ENCODE measurements at places on chromosomes 4 and X. TPM values are rescaled to one million over a fixed set of nuclear protein-coding genes. Genes with fewer than 3 reads are reported as not detected.

The ZNF275 gene
- total RNA-seq: 8.8 TPM

The ADH1A gene
- total RNA-seq: not detected

The PIN4 gene
- 13.3 TPM for total RNA-seq

The PAGE4 gene
- not detected for total RNA-seq

The PPP4R3C gene
- not detected for total RNA-seq

The DGKK gene
- total RNA-seq: not detected

The PROM1 gene
- 0.13 TPM for total RNA-seq

The SMARCA1 gene
- 18.4 TPM for total RNA-seq

The PARM1 gene
- under 0.01 TPM for total RNA-seq

The C1QTNF7 gene
- not detected for total RNA-seq

The GDI1 gene
- total RNA-seq: 76.2 TPM

The CCKAR gene
- total RNA-seq: not detected

The BRS3 gene
- total RNA-seq: not detected

The PDE6B gene
- total RNA-seq: 1.1 TPM

The MAGEC1 gene
- not detected for total RNA-seq
